ENCODE measurements at places on chromosomes 4 and X.

DNA sequence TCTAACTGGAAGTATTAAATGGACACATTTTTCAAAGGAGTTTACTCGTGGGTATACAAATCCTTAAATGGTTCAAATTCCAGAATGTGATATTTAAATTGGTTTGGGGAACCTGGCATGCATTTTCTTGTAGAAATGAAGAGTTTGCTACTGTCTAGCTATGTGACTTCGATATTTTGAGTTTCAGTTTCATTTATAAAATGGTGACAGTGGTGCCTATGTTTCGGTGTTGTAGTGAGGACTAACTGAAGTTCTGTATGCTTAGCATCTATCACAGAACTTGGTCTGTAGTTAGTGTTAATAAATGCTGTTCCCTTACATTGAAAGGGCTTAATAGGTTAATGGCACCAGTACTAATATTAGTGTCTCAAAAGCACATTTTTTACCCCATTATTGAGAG, 29.4 kb downstream of the TRPC5 start:
- H3K4me3 ChIP-seq = no peak overlapping the region
- H3K36me3 ChIP-seq = no peaks in the 10 kb centered on the region
- no peaks in the 10 kb centered on the region for H3K27me3 ChIP-seq
- no peak for DNase-seq
- H3K4me1 ChIP-seq = no peaks in the 10 kb centered on the region

- H3K27me3 ChIP-seq = no peaks in the 10 kb centered on the region
- DNase-seq = no peak
- H3K4me1 ChIP-seq = no peaks in the 10 kb centered on the region
- no peak overlapping the region for H3K4me3 ChIP-seq
Measured at GRCh38 chrX:2446815-2447214, 54.0 kb downstream of the DHRSX start.

- H3K36me3 ChIP-seq = no peaks in the 10 kb centered on the region
- no peaks in the 10 kb centered on the region for H3K27me3 ChIP-seq
- DNase-seq = no peak
- H3K4me1 ChIP-seq = no peaks in the 10 kb centered on the region
Measured at GRCh38 chrX:119411959-119412358, 12.8 kb downstream of the SLC25A43 start.

DNA sequence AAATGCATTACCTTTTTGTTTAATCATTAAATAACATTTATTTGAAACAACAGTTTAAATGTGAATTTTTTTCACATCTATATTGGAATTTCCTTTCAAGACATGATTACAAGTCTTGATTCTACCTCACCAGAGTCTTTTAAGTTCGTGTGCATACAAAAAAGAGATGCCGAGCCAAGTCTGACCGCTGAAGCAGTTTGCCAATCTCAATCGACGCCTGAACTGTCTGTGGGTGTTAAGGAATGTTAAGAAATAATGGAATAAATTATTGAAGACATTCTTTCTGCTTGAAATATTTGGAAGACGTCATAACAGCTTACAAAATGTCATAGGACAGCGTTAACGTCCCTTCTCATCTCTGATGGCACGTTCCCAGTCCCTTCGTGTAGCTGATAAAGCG, 27.9 kb upstream of the TNIP3 start:
- no peak for DNase-seq
- H3K27me3 ChIP-seq = peaks cover 2% of the 10 kb centered on the region
- no peak overlapping the region for H3K4me3 ChIP-seq
- H3K36me3 ChIP-seq = no peaks in the 10 kb centered on the region
- H3K27ac ChIP-seq = no peak overlapping the region
